ENCODE measurements at places on chromosomes 2 and 18.

DNA sequence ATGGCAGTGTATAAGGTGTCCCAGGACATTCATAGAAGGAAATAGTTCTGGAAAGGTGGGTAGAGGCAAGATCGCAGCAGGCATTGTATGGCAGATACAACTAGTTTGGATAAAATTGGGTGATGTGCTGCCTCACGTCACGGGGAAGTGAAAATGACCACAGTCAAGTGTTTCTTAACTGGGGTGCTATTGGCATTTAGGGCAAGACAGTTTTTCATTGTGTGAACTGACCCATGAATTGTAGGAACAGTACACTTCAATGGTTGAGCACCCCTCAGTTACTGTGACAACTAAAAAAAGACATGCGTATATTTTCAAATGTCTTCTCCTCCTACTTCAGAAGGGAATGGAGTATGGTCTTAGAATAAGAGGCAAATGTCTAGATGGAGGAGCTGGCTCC is 22.3 kb upstream of the CYRIA start:
- no peak for DNase-seq

- DNase-seq: no peak
Measured at GRCh38 chr18:21303445-21303844, 61.4 kb downstream of the GREB1L start.

- DNase-seq: no peak
Measured at GRCh38 chr2:96427917-96428316, 77.2 kb downstream of the NEURL3 start.

DNA sequence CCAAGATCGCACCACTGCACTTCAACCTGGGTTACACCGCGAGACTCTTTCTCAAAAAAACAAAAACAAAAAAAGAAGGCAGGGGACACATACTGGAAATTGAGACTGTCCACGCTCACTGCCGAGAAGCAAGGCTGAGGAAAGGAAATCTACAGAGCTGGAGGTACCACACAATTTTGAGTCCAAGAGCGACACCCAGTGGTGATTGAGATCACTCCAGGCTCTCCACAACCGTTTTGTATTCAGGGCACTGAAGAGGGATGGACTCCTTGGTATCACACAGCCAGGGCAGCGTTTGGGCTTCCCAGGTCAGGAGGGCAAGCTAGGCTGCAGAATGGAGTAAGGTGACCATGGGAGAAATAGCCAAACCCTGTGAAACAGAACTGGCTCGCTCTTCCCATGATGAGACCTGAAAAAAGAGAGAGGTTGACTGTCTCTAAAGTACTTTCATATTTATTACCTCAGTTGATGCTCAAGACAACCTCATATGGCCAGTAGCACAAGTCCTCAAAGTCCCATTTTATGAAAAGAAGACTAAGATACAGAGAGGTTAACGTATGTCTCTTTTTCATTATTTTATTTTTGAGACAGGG is 74.5 kb upstream of the YPEL5 start:
- DNase-seq: peak; percentile 13

- DNase-seq: no peak
Measured at GRCh38 chr2:120224735-120225548, 1.7 kb upstream of the TMEM185B start.

DNA sequence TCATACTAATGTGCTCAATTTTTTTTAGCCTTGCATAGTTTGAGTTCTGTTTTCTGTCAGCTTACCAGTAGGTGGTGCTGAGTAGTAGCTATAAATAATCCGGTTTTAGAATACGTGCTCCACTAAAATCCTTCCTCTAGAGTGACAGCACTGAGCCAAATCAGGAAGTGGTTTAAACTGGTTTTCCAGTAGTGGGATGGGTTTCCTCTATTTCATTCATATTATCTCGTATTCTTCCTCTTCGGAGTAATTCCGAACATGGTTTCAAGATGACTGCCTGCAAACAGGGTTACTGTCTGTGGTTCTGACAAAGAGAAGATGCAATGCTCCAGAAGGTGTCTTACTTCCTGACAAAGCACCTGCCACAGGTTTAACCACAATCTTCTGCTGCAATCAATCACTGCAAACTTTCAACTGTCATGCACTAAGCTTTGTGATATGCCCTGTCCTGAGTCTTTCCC is 496.9 kb upstream of the VRK2 start:
- DNase-seq: no peak

DNA sequence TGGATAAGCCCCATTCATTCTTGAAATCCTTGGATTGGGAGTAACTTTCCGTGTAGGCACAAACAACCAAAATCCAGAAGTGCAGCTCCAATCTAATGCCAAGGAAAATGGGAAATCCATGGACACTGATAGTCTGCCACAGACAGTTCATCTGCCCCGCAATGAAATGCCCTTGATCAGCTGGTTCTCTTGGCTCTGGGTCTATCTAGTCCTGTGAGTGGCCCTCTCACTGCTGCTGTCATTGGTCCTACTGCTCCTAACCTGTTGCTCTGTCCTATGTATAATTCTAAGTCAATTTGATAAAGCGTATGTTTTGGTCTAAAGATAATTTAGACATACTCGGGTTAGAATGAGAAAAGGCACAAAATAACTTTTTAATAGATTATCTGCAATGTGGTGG is 13.7 kb upstream of the TMEM182 start:
- DNase-seq: no peak

DNA sequence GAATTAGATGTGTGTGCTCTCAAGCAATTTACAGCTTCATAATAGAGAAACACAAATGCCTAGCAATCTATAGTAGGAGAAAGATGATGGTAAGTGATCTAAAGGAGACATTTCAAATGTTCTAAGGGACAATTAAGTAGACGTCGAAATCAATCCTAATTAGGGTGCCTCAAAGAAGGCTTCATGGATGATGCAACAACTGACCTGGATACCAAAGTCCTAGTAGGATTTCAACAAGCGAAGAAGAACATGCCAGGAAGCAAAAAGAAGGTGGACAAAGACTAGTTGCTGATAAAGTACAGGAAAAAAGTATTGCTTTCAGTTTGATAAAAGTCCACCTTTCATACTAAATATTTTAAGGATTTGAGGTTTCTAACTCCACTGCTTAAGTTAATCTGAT is 12.5 kb downstream of the FIGN start:
- DNase-seq: no peak

DNA sequence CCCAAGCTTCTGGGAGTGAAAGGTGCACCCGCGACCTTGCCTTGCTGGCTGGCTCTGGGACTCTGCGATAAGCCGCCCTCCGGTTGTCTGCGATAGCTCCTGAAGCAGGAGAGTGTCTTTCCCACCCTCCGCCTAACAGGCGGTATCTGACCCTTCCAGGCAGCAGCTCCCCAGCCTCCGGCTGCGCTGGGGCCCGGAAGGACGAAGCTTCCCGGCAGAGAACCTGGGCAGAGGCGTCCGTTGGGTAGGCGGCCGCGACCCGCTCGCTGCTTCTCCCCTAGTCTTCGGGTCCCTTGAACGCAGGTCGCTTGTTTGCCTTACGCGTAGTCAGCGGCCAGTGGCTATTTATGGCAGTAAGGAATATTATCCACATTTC is 446 bp upstream of the RHBDD1 start:
- DNase-seq: no peak

DNA sequence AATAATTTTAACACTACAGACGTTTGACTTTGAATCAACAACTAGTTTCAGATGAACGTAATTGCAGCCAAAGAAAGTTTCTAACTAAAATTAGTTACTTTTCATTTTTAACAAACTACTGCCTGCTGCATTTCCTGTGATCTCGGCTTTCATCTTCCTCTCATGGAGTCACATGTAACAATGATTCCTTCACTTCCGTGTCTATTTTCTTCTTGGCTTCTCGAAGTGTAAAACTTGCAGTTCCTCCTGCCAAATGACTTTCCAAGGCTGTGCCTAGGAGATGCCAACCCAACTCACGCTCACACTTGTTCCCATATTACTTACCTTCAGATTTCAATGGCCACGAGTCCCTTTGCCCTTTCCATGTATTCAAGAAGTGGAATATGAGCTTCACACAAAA is 1406.3 kb upstream of the CELF4 start:
- DNase-seq: no peak

- no peak for DNase-seq
Measured at GRCh38 chr2:207724113-207724512, 12.7 kb downstream of the CCNYL1 start.

DNA sequence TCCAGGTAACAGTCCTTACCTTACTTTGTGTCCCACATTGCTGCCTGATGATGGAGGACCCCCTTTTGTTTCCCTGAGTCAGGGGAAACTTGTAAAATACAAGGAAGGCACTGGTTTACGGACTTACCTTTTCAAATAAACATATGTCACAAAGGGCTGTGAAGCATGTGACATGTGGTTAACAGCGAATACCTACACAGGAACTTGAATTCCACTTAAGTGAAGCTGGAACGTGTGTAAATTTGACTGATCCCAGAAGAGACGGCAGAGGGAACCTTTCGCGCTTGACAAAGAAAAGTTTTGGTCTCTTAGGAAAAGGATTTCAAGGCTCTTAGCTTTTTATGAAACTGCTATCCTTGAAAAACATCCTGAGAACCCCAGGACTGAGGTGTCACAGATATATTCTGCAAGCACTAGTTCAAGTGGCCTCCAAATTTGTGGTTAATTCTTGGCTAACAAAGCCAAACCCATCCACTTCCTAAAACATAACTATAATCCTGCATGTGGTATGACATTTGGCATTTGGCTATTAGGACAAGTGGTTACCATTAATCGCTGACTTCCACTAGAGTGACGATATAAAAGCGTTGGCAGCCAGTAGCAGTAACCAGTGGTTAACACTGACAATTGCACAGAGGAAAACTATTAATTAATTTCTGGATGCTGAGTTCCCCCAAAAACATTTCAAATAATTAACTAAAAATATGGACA is 55.6 kb downstream of the ITGB6 start:
- no peak for DNase-seq
